HCT116 (cell line): ENCODE measurements at places on chromosomes 7 and 10.

- DNase-seq = no peak
These were observed 272.7 kb downstream of the HDAC9 start for GRCh38 chr7:18768256-18768655.

DNA sequence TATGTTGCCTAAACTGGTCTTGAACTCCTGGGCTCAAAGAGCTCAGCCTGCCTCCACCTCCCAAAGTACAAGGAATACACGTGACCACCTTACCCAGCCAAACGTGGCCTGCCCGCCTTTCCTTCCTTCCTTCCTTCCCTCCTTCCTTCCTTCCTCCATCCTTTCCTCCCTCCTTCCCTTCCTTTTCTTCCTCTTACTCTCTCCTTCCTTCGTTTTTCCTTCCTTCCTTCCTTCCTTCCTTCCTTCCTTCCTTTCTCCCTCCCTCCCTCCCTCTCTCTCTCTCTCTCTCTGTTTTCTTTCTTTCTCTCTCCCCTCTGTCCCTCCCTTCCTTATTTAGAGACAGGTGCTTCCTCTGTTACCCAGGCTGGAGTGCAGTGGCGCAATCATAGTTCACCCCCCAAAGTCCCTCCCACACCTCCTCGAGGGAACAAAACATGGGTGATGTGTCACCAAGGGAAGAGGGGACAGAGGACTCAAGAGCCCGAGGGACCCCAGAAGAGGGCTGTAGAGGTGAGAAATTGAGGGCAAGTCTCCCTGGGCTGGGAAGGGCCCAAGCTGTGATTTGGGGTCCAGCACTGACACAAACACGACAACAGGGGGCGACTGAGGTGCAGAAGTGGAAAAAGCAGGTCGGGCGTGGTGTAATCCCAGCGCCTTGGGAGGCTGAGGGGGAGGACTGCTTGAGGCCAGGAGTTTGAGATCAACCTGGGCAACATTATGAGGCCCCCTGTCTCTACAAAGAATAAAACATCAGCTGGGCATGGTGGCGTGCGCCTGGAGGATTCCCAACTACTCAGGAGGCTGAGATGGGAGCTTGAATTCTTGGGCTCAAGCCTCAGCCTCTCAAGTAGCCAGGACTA lies 28.1 kb downstream of the EPHB4 start:
- DNase-seq = no peak

GRCh38 chr7:129282865-129283264 lies 58.0 kb downstream of the AHCYL2 start:
- DNase-seq = no peak

GRCh38 chr10:131933016-131933695 lies 32.3 kb downstream of the PPP2R2D start:
- no peak for DNase-seq

- no peak for DNase-seq
These were observed 20.3 kb upstream of the CD36 start for GRCh38 chr7:80618096-80618495.

GRCh38 chr10:93838278-93838677 lies 55.5 kb upstream of the SLC35G1 start:
- no peak for DNase-seq

- DNase-seq = no peak
These were observed 94.5 kb downstream of the INPP5A start for GRCh38 chr10:132632091-132632561.

DNA sequence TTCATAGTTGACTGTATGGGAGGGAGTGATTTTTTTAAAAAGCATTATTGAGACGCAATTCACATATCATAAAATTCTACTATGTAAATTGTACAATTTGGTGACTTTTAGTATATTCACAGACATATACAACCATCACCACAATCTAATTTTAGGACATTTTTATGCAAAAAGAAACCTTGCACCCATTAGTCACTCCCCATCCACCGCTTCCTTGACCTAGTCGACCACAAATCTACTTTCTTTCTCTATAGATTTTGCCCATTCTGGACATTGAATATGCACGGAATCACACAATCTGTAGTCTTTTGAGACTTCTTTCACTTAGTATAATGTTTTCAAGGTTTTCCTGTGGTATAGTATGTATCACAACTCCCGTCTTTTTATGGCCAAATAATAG lies 54.6 kb downstream of the BLNK start:
- DNase-seq = no peak

GRCh38 chr7:112495156-112495788 lies 14.5 kb downstream of the LSMEM1 start:
- DNase-seq = no peak

DNA sequence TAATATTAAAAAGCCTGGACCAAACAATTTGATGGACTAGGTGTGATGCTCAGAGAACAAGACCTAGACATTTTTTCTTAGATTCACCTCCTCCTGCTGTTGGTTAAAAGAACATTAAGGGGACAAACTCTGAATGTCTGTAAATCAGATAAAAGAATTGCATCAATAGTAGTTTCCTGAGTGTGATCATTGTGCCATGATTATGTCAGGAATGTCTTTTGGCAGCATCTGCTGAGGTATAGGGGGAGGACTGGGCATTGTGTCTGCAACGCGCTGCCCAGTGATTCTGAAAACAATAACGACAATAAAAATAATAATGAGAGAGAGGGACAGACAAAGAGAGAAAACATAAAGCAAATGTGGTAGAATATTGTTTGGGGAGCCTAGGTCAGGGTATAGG lies 6.9 kb downstream of the C7orf57 start:
- no peak for DNase-seq

DNA sequence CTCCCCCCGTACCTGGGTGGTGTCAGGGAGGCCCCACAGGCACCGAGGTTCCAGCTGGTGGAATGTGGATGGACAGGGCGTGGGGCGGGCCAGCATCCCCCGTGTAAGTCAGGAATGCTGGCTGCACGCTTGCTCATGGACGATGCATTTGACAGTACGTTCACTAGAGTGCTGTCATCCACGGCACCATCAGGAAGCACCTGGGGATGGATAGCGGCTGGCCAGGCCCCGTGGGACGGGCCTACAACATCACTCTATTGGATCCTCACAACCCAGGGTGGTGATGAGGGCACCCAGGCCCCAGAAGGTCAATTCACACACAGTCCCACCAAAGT lies 63.6 kb downstream of the INSIG1 start:
- no peak for DNase-seq

- no peak for DNase-seq
These were observed 57.1 kb downstream of the AMPH start for GRCh38 chr7:38574086-38574485.

- no peak for DNase-seq
These were observed 93.4 kb upstream of the ZNF479 start for GRCh38 chr7:57225666-57226065.

GRCh38 chr7:30142710-30143109 lies 7.9 kb downstream of the MTURN start:
- peak; percentile 39 for DNase-seq

DNA sequence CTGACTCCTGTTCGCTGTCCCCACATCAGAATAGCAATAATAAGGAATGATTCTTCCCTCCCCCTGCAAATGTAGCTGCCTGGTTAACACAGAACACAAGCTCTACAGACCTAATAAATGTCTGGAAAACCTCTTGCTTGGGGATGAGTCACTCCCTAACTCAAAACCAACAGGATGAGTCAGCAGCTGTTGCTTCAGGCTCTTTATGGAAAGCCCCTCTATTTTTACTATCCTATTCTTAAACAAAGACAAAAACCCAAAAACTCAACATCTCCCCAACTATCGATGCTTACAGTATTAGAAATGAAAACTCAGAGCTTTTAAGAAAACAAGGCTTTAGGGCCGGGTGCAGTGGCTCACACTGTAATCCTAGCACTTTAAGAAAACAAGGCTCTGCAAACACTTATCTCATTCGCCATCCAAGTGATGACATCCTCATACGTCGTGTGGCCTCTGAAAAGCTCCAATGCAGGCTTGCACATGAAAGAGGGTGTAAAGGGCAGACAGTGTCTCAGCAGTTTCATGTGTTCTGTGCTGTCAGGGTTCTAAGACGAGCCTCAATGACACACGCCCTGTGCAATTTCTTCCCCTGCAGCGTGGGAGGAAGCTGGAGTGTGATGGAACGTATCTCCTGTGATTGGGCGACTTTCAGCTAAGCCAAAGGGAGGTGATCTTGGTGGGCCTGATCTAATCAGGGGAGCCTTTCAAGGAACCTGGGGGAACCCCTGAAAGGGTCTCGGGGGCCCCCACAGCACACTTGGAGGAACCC lies 70.1 kb downstream of the AMZ1 start:
- peak; percentile 88 for DNase-seq

GRCh38 chr7:99357701-99358490 lies 16.6 kb upstream of the ARPC1B start:
- no peak for DNase-seq

GRCh38 chr7:33485747-33486493 lies 356.6 kb downstream of the BBS9 start:
- DNase-seq = no peak

DNA sequence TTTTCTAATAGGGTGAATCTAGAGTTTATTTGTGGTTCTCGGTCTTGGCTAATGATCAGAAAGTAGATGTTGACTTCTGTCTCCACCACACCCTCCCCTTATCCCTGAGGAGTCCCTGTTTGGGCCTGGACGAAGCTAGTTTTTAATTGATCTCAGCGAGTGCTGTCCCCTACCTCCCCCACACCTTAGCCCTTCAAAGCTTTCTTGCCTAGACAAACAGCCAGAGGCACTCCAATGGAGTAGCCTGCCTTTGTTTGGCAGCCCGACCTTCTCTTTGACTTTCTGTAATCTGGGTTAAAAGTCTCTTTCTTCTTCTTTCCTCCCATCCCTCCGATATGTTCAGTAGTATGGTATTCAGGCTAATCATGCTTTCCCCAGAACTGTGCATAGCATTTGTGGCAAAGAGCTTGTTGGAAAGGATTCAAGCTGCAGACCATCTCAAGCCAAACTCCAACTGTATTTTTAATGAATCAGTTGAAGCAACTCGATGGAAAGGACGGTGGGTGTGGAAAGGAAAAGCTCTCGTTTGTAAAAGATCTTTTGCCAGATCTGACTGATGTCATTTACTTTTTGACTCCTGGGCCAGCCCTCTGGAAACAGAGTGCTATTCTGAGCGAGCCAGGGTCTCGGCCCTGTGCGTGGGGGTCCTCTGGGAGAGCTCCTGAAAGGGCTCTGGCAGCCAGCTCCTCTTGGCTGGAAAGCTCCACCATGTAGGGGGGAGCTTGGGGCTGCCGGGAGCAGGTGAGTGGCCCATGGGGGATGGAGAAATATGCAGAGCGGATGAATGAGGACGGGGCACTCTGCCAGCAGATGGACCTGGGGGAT lies 4.5 kb downstream of the FAM180A start:
- DNase-seq = no peak

GRCh38 chr7:145729691-145730090 lies 386.9 kb upstream of the CNTNAP2 start:
- no peak for DNase-seq

- DNase-seq = no peak
These were observed 409.4 kb downstream of the GRM8 start for GRCh38 chr7:126843336-126843735.

- DNase-seq = no peak
These were observed 54.5 kb downstream of the CUL1 start for GRCh38 chr7:148753224-148753623.

DNA sequence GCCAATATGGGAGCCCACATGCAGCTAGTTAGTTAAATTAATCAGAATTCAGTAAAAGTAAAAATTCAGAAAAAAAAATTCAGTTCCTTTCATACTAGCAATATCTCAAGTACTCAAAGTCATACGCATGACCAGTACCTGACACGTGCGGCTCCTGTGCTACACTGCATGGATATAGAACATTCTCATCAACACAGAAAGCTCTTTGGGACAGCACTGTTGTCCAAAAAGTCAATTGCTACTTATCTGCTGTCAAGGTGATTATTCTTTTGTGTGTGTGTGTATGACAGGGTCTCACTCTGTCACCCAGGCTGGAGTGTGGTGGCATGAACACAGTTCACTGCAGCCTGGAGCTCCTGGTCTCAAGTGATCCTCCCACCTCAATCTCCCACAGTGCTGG lies 14.9 kb upstream of the ANAPC16 start:
- no peak for DNase-seq

DNA sequence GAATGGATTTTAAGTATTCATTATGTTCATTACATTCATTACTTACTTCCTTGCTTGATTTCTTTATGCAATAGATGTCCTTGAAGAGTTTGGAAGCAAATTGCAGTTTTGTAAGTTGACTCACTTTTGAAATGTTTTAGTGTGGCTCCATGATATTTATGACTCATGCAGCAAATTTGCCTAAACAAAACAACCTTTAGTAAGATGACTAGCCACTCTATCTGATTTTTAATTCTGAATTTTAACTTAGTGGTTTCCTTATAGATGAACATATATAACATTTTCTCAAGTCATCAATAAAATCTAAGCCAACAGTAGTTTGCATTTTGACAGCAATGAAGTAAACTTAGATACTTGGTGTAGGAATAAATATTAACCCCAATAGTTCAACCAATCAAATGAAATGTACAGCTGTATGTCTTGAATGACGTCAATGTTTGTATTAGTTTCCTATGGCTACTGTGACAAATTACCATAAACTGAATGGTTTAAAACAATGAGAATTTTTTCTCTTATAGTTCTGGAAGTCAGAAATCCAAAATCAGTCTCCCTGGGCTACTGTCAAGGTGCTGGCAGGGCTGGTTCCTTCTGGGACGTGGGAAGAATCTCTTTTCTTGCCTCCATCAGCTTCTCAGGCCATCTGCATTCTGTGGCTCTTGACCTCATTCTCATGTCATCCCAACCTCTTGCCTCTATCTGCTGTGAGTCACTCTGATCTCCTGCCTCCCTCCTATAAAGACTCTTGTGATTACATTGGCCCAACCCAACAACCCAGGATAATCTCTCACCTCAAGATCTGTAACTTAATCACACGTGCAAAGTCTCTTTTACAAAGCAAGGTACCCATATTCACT lies 73.4 kb downstream of the AHR start:
- peak; percentile 57 for DNase-seq

DNA sequence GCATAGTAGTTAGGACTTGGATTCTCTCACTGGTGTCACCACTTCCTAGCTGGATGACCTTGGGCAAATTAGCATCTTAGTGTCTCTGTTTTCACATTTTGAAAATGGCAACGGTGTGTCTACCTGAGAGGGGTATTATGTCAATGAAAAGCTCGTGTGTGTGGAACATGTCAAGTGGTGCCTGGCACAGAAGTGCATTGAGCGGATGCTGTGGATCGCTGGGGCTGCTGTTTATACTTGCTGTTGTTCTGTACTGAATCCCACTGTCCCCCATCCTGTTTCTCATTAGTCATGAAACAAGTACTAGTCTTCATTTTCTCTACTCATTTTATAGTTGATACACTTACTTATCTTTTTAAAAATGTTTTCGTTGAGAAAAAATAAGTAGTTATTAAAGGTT lies 26.1 kb downstream of the RBM33 start:
- DNase-seq = no peak

- no peak for DNase-seq
These were observed 54.9 kb downstream of the ITIH5 start for GRCh38 chr10:7611909-7612308.

DNA sequence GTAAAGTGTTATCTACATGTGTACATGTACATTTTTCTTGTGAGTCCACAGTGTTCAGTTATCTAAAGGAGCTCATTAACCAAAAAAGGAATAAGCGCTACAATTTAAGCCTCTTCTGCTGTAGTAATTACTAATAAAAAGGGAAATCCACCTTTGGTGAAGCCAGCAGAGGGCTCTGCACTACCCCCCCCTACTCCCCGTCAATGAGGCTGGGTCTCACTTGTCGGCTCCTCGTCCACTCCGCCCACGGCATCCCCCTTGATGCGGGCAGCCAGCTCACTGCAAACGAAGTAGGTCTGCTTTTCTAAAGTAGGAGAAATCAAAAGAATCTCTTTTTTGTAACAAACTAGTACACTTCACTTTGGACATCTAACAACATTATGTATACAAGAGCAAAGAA lies 4.7 kb upstream of the WASHC2A start:
- DNase-seq = no peak
